Right ventricle myocardium superior (tissue), 1 donor: ENCODE measurements at places on chromosomes 13 and 19. TPM values are rescaled to one million over a fixed set of nuclear protein-coding genes. Genes with fewer than 3 reads are reported as not detected.

Gene KLK6
- not detected for total RNA-seq

DNA sequence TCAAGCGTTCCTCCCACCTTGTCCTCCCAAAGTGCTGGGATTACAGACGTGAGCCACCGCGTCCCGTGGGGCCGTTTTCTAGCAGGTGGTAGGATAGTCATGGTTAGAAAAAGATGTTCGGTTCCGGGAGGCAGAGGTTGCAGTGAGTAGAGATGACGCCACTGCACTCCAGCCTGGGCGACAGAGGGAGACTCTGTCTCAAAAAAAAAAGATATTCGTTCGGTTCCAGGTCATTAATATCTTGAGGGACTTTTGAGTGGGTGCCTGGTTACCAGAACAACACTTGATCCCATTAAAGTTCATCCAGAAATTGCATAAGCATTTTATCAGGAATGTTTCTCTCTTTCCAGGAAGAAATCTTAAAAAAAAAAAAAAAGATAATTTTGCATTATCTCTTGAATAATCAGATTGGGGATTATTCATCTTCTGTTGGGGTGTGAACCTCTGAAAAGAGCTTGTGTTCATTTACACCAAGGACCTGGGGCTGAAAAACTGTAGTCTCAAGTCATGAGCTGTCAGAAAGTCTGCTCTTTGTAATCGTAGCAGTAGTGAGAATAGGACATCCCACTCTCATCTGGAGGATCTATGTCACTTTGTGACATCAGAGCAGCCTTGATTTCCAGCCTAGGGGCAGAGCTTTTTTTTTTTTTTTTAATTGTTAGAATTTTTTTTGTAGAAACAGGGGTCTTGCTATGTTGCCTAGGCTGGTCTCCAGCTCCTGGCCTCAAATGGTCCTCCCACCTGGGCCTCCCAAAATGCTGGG, 1.0 kb upstream of the ETHE1 start:
- DNase-seq, result peak; percentile 53

GRCh38 chr13:27631665-27632064, 10.0 kb downstream of the POLR1D start:
- DNase-seq, result no peak

DNA sequence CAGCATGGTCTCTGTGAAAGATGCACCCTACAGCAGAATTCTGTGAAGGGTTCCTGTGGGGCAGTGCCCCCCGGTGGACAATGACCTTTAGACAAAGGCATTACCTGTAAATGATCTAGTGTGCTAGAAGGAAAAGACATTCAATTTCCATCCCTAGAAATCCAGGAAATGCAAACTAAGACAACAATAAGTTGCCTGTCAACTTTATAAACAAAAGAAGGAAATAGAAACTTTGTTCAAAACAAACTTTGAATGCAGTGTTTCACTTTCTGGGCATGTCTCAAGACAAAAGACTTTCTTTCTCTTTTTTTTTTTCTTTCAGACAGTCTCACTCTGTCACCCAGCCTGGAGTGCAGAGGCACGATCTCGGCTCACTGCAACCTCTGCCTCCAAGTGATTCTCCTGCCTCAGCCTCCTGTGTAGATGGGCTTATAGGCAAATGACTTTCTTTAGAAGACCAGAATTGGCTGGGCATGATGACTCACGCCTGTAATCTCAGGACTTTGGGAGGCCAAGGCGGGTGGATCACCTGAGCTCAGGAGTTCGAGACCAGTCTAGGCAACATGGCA, 15.5 kb downstream of the TEX101 start:
- DNase-seq, result no peak

GRCh38 chr19:719636-720344, 11.1 kb downstream of the PALM start:
- no peak for DNase-seq

DNA sequence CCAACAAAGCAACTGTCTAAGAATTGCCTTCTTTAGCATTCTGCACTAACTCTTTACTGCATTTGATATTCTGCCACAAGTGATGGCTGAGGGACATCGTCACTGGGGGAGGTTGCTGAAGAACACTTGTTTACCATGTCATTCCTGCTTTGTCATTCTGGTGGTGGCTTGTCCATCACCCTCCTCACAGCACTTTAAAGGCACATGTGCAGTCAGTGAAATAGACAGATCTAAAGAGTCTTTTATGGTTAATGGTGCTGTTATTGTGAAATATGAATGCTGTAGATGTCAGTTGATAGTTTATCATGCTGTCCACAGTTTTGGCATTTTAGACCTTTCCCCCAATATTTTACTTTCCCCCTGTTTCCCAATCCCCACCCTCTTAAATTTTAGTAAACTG, 120.9 kb upstream of the TSC22D1 start:
- DNase-seq, result no peak

- DNase-seq, result no peak
Observed at GRCh38 chr19:6767081-6767356, 216 bp downstream of the SH2D3A start.

- DNase-seq, result no peak
Observed at GRCh38 chr13:87827479-87827878, 156.3 kb downstream of the SLITRK5 start.
